Mesothelial cell of epicardium (in vitro differentiated cells): ENCODE measurements at places on chromosomes 16 and 17.

DNA sequence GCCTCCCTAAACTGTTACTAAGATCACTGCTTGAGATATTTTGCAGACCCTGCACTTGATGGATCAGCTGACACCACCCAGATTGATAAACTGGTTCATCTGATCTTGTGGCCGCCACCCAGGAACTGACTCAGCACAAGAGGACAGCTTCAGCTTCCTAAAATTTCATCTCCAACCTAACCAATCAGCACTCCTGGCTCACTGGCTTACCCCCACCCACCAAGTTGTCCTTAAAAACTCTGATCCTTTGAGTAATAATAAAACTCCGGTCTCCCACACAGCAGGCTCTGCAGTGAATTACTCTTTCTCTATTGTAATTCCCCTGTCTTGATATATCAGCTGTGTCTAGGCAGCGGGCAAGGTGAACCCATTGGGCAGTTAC lies 174.8 kb downstream of the UTP18 start:
- H3K27me3 ChIP-seq = peaks cover 7% of the 10 kb centered on the region
- H3K4me3 ChIP-seq = no peak overlapping the region
- peaks cover 15% of the 10 kb centered on the region for H3K4me1 ChIP-seq
- no peak for DNase-seq
- H3K36me3 ChIP-seq = no peaks in the 10 kb centered on the region

DNA sequence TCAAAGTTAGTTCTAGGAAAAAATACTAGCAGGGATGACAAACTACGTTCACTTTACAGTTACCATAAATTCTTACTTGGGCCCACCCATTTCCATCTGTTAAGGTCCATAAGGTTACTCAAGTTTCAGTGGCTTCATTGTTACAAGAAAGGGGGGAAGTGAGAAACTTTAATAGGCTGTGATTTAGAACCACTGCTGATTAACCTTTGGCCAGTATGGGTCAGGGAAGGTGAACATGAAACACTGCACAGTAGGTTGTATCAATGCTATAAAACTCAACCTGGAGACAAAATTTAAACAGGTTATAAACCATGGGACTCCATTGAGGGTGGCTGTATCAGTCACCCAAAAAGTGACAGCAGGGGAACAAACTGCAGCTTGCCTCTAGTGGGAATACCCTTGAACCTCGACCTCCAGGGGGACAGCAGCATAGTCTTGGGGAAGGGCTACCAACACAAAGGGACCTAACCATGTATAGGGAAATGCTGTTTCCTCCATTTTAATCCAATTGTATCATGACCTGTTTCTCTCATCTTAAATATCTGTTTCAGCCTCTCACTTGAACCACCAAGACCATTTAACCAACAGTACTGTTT lies 10.4 kb downstream of the PTRH2 start:
- H3K4me3 ChIP-seq = no peak overlapping the region
- peaks cover 16% of the 10 kb centered on the region for H3K36me3 ChIP-seq
- no peaks in the 10 kb centered on the region for H3K4me1 ChIP-seq
- H3K27me3 ChIP-seq = no peaks in the 10 kb centered on the region
- DNase-seq = no peak

- no peak for DNase-seq
- H3K36me3 ChIP-seq = peaks cover 46% of the 10 kb centered on the region
- H3K4me1 ChIP-seq = peaks cover 2% of the 10 kb centered on the region
These were observed 17.8 kb downstream of the SNN start for GRCh38 chr16:11685844-11686618.

DNA sequence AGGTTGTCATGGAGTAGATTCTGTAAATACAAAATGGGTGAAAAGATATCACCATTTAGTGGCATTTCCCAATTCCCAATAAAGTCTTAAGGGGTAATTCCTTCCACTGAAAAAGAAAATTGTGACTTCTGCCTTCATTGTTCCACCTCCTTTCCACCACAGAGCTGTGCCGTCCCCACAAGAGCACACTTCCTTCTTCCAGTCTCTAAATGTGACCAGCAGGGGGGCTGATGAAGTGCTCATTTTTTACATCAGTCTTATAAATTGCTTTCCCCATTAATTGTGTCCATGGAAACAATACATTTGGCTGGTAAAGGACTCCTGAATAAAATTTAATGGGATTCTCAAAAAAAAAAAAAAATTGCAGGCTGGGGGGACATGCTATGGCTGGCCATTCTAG lies 260.8 kb upstream of the PSMD7 start:
- no peak overlapping the region for H3K4me3 ChIP-seq
- DNase-seq = no peak
- no peak overlapping the region for H3K27ac ChIP-seq
- no peaks in the 10 kb centered on the region for H3K36me3 ChIP-seq

DNA sequence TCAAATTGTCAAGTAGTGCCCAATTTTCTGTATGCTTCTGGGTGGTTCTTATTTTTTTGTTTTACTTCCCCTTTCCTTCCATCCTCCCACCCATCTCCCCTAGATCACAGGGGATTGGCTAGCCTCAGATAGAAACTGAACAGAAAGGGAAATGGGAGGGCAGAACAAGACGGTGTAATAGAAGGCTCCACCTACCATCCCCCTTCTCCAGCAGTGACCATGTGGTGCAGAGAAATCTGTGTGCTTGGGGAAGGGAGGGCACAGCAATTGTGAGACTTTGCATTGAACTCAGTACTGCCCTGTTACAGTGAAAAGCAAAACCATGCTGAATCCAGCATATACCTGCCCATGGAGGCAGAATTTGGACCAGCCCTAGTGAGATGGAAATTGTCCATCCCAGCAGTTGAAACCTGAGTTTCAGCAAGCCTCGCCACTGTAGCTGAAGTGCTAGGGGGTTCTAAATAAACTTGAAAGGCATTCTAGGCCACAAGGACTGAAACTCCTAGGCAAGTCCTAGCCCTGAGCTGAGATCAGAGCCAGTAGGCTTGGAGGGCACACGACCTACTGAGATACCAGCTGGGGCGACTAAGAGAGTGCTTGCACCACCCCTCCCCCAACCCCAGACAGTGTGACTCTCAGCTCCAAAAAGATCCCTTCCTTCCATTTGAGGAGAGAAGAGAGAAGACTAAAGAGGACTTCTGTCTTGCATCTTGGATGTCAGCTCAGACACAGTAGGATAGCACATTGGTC lies 5.2 kb downstream of the SLFN11 start:
- peaks cover 4% of the 10 kb centered on the region for H3K4me1 ChIP-seq
- peaks cover 35% of the 10 kb centered on the region for H3K36me3 ChIP-seq
- no peak overlapping the region for H3K27ac ChIP-seq
- peaks cover 59% of the 10 kb centered on the region for H3K27me3 ChIP-seq
- no peak overlapping the region for H3K4me3 ChIP-seq
- DNase-seq = no peak

GRCh38 chr16:10114409-10114808 lies 67.8 kb downstream of the GRIN2A start:
- H3K4me3 ChIP-seq = no peak overlapping the region
- H3K27ac ChIP-seq = no peak overlapping the region
- peaks cover 8% of the 10 kb centered on the region for H3K27me3 ChIP-seq

- H3K27ac ChIP-seq = no peak overlapping the region
- peaks cover 3% of the 10 kb centered on the region for H3K36me3 ChIP-seq
- H3K27me3 ChIP-seq = no peaks in the 10 kb centered on the region
- H3K4me1 ChIP-seq = peaks cover 20% of the 10 kb centered on the region
These were observed 2.4 kb downstream of the ZNF768 start for GRCh38 chr16:30523768-30524574.

DNA sequence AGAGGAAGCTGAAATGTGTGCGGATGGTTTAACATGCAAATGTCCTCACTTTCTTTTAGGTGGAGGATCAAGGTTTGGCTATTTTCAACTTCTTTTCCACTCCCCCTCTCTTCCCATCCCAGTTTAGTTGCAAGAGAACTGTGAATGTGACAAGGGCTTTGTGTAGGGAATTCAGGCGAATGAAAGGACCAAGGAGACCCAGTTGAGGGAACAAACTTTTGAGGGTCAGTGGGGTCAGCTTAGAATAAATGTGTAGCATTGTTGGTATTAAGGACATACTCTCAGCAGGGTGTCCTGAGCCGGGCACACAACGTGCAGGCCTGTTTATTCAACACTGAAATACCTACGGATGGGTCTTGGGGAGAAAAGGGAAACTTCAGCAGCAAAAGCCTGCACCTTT lies 346.0 kb downstream of the PMP22 start:
- H3K27ac ChIP-seq = no peak overlapping the region
- no peak for DNase-seq
- H3K4me3 ChIP-seq = no peak overlapping the region
- H3K4me1 ChIP-seq = peaks cover 12% of the 10 kb centered on the region

- no peak overlapping the region for H3K4me3 ChIP-seq
- no peak overlapping the region for H3K27ac ChIP-seq
- no peak for DNase-seq
These were observed 36.6 kb downstream of the GINS3 start for GRCh38 chr16:58428621-58429542.

DNA sequence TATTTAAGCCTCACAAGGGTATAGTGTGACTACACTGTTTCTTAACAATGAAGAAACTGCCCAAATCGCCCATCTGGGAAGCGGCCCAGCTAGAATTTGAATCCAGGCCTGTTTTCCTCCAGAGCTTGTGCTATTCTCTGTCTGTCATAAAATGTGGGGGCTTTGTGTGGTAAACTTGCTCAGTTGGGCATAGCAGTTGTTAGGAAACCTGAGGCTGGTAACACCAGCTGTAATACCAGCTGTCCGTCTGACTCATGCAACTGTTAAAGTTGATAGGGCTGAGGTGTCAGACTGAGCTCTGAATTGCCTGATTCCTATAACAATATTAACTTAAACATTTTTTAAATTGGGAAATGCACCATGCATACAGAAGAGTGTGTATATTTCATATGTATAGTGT lies 9.3 kb downstream of the NOD2 start:
- peaks cover 16% of the 10 kb centered on the region for H3K27me3 ChIP-seq
- H3K27ac ChIP-seq = no peak overlapping the region
- H3K4me1 ChIP-seq = no peaks in the 10 kb centered on the region
- peaks cover 2% of the 10 kb centered on the region for H3K36me3 ChIP-seq

DNA sequence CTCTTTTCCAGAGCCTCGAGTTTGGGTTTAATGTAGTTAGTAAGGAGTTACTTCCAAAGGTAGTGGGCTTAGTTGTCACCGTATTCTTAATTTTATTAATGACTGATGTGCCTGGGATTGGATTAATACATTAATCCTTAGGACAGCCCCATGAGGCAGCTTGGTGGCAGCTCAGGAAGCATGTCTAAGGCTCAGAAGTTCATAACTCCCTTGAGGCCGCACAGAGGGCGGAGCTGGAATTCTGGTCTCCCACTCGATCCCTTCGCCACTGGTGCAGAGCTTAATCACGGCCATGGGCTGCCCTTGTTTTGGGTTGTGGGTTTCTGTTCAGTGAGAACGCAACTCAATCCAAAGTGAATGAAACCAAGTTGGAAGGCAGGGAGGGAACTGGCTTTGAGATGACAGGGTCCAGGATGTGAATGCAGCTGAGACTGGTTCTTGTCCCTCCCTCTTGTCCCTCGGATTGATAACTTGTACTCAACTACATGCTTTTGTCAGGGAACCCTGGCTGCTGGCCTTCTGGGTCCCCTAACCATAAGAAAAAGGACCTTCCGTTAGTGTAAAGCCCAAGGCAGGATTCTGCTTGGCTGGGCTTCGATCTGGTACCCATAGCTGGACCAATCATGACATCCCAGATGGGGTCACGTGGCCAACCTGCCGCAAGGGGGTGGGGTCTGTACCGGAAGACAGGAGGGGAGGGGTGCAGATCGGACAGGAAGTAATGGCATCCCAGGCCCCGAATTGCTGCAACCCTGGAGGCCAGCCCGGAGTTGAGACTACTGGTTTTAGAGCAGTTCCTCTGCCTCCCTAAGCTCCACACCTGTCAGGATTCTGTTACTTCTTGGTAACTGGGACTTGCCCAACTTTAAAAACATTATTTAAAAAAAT lies 45.4 kb downstream of the SNX20 start:
- no peak for DNase-seq
- H3K4me1 ChIP-seq = peaks cover 8% of the 10 kb centered on the region
- peaks cover 21% of the 10 kb centered on the region for H3K36me3 ChIP-seq
- no peaks in the 10 kb centered on the region for H3K27me3 ChIP-seq

DNA sequence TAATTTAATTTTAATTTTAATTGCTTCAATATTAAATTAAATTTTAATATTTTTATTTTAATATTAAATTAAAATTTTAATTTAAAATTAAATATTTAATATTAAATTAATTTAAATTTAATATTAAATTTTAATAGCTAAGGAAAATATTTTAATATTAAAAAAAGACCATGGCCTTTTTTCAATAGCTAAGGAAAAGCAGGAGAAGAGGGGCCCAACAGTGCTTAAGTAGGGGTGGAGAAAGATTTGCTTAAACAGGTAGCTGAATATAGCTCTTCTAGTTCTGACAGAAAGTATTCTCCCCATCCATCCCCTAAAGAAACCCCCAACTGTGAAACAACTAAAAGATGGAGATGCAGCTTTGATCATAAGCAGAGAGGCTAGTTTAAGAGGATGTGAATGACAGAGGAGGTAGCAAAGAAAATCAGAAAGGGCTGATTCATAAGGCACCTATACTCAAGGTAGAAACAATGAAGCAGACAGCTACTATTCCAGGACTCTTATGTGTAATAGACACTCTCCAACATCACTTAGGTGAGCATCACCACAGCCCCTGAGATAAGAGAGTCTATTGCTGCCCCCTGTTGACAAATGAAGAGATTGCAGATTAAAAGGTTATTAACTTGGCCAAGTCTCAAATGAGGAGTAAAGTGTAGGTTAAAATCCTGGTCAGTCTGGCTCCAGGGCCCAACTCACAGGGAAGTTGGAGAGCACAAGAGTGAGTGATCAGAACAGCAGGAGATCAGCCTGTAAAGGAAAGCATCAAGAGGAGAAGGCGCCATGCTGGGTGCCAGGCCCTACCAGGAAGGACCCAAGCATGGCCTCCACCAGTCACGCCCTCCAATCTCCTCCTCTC lies 7.8 kb upstream of the RNASEK start:
- no peak overlapping the region for H3K4me3 ChIP-seq
- DNase-seq = no peak
- peak overlapping the region; percentile 55 for H3K27ac ChIP-seq
- H3K36me3 ChIP-seq = peaks cover 18% of the 10 kb centered on the region
- H3K4me1 ChIP-seq = no peaks in the 10 kb centered on the region

DNA sequence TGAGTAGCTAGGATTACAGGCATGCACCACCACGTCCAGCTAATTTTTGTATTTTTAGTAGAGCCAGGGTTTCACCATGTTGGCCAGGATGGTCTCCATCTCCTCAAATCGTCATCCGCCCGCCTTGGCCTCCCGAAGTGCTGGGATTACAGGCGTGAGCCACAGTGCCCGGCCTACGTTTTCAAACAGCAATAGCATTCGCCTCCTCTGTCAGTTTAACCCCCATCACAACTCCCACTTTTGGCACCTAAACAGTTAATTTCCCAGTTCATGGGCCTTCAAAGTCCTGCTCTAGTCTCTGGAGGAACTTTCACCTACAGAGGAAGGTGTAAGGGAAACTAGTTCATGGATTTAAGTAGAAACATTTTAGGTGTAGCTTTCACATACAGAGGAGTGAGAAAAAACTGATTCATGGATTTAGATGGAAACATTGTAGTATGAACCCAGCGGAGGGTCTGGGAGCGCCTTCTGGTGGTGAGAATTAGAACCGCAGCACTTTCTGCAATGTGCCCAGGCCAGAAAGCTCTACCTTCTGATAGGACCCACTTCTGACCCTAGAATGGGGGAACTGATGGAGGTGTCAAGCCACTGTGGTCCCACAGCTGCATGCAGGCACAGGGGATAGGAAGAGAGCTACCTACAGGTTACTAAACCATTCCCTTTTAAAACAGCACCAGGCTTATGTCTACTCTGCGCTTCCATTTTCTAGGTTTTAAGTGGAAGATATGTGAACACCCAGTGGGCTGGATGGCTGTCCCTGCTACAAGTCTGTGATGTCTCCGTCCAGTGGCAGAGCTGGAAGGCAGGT lies 12.0 kb upstream of the MEOX1 start:
- no peaks in the 10 kb centered on the region for H3K27me3 ChIP-seq
- H3K4me3 ChIP-seq = no peak overlapping the region
- DNase-seq = peak; percentile 88
- H3K36me3 ChIP-seq = no peaks in the 10 kb centered on the region
- peak overlapping the region; percentile 74 for H3K27ac ChIP-seq
